ENCODE measurements at places on chromosomes 7 and 10.

DNA sequence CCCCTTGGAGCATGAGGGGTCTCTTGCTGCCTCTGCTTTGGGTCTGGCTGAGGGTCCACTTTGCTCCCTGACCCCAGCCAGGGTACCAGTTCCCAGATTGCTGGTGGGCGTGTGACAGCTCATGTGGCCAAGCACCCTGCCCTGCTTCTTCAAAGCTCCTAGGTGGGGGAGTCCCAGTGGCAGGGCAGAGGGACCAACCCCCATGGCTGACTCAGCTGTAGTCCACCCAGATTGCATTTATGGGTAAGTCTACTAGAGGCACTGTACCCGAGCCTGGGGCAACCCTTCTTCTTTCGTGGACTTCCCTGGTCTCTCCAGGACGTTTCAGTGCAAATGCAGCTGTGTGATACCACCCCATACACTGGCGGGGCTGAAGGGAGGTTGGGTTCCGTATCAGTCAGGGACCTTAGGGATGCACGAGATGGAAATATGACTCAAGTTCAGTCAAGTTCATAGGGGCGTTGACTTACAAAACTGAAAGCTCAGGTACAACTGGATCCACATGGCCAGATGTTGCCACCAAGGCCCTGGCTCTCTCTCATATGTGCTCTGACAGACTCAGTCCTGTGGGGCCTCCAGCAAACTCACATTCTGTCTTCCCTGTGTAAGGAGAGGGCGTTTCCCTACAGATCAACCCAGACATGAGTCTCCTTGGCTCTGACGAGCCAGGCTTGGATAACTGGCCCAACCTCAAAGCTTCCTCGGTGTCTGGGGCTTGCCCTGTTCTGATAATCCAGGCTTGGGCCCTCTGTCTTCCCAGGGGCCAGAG lies 13.6 kb downstream of the PTPRE start:
- no peak for DNase-seq

GRCh38 chr7:39672176-39672575 lies 48.8 kb downstream of the RALA start:
- no peak for DNase-seq

- DNase-seq = no peak
Observed at GRCh38 chr7:43537765-43538403, 45.0 kb upstream of the STK17A start.

DNA sequence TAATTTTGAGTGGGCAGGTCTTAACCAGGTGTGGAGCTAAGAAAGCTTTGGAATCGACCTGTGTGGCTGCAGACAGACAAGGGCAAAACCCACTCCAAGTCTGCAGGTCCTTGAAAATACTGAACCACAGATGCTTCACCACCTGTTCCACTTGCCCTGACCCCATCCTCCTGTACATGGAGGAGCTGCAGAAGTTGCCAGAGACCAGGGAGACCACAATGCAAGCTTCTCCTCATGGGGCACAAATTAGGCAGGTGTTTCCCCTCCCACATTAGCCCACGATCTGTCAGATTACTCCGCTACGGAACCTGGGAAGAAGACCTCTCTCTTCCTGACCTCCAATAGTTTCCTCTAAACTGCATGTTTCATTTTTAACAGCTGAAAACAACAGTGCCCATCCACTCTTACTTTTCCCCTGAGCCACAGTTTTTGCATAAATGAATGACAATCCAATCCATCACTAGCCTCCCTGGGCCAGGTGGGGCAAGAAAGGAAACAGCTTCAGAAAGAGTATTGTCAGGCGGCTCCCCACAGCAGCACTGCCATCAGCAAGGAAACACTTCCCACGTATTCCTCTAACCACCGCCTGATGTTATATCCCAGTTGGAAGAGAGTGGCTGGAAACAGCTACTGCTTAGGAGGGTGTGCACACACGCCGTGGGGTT lies 141.6 kb downstream of the PRKAG2 start:
- no peak for DNase-seq

- no peak for DNase-seq
Observed at GRCh38 chr7:108057951-108058481, 55.1 kb upstream of the LAMB1 start.

DNA sequence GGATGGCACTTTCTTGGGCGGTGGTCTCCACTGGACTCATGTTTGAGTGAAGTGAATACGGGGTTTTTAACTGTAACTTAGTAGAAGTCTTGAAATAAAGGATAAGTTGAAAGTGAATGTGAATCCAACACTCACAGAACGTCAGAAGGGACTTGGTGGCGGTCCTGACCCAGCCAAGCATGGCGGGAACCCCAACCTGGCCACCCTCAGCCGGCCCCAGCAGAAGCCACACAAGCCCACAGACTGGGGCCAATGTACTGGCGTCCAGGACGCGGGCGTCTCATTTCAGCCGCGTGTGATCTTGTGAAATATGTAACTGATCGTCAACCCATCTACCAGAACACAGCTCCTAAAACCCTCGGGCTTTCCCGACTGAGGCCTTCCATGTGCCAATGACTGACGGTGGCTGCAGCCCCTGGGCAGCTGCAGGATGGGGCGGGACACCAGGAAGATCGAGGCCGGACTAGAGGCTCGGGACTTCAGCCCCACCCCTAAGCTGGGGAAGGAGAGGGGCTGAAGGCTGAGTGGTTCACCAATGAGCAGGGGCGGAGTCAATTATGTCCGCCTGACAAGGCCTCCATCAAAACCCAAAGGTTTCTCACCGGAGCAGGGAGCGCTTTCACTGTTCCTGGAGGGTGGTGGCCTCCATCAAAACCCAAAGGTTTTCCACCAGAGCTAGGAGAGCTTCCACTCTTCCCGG lies 161.5 kb downstream of the MAD1L1 start:
- DNase-seq = no peak
